Renal cortical epithelial cell (primary cell): ENCODE measurements at places on chromosomes 6 and 20. TPM values are rescaled to one million over a fixed set of nuclear protein-coding genes. Genes with fewer than 3 reads are reported as not detected.

DNA sequence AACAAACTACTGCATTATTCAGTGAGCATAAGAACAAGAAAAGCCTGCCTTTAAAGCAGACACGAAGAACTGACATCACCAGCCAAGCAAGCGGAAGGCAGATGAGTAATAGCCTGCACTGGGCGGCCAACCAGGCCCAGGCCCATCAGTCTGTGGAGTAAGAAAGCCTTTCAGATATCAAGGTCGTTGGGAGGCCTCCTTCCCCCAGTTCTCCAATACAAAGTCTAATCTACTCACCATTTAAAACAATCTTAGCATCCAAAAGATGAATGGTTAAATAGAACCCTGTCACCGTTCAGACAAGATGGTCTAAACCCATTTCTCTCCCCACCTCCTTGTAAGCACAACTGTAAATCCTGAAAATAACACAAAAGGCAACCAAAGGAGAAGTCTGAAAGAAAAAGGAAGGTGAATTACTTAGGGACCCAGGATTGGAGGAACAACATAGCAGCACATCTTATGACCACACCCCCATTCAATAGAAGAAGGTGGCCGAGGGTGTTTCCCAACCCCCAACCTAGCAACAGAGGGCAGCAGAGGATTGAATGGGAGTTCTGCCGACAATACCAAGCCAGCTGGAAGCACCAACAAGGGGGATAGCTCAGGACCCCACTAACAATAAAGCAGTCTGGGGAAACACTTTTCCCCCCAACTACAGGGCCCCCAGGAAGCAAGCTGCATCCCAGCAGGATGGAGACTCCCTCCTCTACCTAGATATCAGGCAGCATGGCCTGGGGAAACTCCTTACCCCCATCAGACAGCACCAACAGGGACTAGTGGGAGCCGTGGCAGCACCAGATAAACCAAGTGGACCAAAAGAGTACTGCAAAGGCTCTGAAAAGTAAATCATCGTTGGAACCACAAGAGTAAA, 67.9 kb downstream of the ZHX3 start:
- DNase-seq: peak; percentile 90

GRCh38 chr20:39853636-39854035, 835.4 kb downstream of the MAFB start:
- DNase-seq: peak; percentile 81

- no peak for DNase-seq
Observed at GRCh38 chr6:30272032-30272431, 54.7 kb upstream of the TRIM39 start.

DNA sequence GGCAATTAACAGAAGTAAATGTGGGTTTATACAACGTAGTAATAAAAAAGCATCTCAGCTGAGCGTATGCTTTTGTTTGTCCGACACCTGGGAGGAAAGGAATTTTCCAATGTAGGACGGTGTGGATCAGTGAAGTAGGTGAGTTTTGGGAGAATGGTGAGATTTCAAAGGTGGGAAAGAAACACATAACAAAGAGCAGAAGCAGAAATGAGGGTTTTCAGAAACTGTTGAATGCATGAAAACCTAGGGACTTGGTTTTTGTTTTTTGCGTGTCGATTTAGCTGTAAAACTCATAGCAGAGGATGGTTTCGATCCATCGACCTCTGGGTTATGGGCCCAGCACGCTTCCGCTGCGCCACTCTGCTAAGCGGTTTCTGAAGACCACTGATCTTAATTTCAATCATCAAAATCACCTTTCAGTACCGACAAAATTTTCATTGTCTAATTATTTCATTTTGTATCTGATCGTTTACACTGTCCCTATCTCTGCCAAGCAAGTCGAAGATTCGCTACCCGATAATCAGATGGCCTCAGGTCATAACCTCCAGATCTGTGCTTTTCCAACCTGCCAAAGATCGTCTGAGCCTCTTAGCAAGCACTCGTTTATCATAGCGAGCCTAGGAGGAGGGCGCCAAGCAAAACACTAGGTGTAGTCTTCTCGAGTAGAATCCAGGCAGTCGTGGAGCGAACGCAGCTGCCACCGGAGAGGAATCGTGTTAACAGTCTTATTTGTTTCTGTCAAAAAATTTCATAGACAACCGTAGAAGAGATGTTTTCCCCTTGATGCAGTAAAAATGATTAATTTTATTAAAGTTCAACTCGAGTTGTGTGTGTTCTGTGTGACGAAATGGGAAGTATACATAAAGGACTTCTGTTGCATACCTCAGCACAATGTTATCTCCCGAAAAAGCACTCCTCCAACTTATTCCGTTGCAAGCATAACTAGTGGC, 20.9 kb upstream of the POM121L2 start:
- peak; percentile 46 for DNase-seq

- no peak for DNase-seq
Observed at GRCh38 chr6:35739645-35740524, 3.1 kb downstream of the ARMC12 start.

DNA sequence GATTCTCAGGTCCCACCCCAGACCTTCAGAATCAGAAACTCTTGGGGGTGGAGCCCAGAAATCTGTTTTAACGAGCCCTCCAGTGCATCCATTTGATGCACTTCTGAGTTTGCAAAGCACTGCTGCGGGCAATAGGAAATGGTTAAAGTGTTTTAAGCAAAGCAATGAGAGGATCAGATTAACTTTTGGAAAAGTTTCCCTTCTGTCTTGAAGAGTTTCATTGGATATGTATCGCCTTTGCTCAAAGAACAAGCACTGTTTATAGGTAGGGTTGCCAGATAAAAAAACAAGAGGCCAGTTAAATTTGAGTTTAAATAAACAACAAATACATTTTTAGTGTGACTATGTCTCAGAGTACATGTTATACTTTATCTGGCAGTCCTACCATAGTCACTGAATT, 226.0 kb downstream of the BMP7 start:
- DNase-seq: no peak

- DNase-seq: no peak
Observed at GRCh38 chr6:18019539-18020534, 32.4 kb upstream of the KIF13A start.

DNA sequence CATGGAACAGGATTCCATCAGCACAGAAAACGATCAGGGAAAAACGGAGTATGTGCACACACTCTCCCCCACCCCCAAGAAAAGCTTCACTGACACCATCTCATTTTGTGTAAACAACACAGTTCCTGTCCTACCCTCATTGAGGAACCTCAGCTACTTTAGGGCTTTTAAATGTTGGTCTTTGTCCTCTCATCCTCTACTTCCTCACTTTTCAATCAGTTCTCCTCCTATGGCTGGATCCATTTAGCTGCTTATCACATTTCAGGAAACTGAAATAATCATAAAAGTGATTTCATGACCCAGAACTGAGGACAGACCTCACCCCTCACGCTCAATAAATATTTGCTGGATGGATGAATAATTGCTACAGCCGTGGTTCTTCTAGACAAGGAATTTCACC, 33.1 kb upstream of the PNRC1 start:
- no peak for DNase-seq

GRCh38 chr20:11128220-11128718, 454.5 kb upstream of the JAG1 start:
- no peak for DNase-seq

- no peak for DNase-seq
Observed at GRCh38 chr20:54189630-54190029, 15.8 kb upstream of the CYP24A1 start.

DNA sequence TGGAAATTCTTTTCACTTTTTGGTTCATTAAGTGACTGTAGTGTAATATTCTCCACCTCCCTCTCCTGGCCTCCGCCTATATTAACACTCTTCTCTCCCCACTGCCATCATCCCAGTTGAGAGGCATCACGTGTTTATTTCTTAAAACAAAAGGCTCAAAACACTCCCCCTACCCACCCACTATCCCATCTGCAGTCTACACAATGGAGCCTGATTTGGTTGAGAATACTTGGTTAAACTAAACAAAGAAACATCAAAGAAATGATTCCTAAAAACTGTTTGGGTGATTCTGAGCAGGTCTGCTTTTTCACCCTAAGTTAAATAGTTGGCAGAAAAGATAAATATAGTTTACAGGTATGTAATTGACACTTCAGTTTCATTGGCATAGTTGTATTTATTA, 5.9 kb downstream of the TFAP2B start:
- DNase-seq: no peak

GRCh38 chr20:62814060-62814708, 2.7 kb upstream of the COL9A3 start:
- DNase-seq: no peak

DNA sequence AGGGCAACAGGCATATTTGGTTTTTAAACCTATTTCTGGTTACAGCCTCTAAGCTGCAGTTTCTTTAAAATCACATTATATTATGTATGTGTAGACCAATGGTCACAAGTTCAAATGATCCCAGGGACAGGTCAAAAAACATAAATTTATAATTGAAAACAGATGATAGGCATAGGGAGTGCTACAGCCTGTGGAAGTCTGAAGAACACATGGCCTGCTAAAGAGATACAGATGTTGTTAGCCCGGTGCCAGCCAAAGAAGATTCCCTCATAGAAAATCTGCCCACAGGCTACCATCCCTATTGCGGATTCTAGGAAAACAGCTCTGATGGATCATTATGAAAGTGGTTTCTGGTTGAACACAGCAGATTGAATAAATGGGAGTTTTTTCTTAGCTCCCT, 65.3 kb downstream of the NRSN1 start:
- DNase-seq: no peak

- DNase-seq: no peak
Observed at GRCh38 chr20:38032585-38033329, 499 bp downstream of the TTI1 start.

GRCh38 chr6:9878535-9878934, 536.3 kb downstream of the TFAP2A start:
- DNase-seq: no peak

DNA sequence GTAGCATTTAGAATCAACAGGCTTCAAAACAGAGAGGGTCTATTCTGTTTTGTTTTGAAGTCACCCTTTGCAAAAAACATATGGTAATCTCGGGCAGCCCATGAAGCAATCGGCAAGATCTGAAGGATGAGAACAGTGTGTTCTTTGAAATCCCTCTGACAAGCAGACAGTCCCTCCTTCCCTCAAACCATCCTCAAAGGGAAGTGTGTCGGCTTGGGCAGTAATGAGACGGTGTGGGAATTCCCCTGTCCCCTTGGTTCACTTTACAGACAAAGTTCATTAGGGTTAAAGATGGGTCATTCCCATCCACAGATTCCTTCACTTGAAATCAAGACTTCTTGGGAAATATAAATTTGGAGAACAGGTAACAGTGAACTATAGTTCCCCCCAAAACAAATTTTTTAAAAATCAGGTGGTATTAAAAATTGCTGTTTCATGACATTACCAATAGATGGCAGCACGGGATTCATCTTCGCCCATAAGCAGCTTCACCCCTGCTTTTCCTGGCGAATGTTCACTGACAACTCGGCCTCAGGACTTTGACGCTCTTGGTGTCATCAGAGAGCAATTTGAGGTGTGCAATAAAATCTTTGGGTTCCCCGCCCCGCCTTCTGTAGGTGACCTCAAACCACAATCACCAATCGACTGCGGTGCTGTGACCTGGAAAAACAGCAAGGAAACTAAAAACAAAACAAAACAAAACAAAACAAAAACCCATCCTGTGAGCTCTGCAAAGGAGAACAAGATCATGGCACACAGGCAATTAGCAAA, 159.3 kb upstream of the TNFAIP3 start:
- peak; percentile 89 for DNase-seq

- DNase-seq: peak; percentile 34
Observed at GRCh38 chr6:167350731-167351655, 26.1 kb downstream of the TTLL2 start.

- no peak for DNase-seq
Observed at GRCh38 chr6:102742028-102742427, 1348.5 kb downstream of the GRIK2 start.

DNA sequence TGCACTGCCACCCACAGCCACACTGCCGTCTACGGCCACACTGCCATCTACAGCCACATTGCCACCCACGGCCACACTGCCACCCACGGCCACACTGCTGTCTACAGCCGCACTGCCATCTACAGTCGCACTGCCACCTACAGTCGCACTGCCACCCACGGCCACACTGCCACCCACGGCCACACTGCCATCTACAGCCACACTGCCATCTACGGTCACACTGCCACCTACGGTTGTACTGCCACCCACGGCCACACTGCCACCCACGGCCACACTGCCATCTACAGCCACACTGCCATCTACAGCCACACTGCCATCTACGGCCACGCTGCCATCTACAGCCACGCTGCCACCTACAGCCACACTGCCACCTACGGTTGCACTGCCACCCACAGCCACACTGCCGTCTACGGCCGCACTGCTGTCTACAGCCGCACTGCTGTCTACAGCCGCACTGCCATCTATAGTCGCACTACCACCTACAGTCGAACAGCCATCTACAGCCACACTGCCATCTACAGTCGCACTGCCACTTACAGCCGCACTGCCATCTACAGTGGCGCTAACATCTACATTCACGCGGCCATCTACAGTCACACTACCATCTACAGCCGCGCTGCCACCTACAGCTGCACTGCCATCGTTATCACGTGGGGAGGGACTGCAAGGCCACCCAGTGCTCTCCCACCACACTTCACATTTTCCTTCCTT, 154.6 kb upstream of the AFDN start:
- no peak for DNase-seq

DNA sequence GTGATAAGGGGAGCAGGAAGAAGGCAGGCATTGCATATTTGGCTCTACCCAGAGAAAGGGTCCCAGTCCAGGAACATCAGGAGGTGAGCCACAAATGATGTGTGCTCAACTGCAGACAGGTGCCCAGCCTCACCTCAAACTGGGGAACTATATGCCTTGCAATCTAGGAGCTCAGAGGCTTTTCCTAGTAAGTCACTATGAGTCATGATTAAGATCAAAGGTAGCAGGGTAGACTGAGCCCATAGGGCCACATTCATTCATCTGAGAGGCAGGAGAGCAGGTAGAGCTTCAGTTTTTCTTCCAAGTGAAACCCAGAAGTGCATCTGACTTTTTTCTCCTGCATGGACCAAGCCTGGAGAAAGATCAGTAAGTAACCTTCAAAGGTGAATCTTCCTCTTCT, 31.3 kb downstream of the MARCKS start:
- peak; percentile 24 for DNase-seq

- DNase-seq: peak; percentile 86
Observed at GRCh38 chr20:38094373-38094891, 60.9 kb downstream of the RPRD1B start.

TREML2 gene
- not detected in 2 replicates for total RNA-seq

BMP6 gene
- 0.69 and 0.75 TPM in 2 replicates for total RNA-seq

EPM2A gene
- 8.0 and 10.6 TPM in 2 replicates for total RNA-seq

ALDH5A1 gene
- 1.0 and 3.8 TPM in 2 replicates for total RNA-seq

ENPP4 gene
- 9.1 and 25.5 TPM in 2 replicates for total RNA-seq

RRAGD gene
- 4.2 and 9.7 TPM in 2 replicates for total RNA-seq

C4A gene
- 1.6 and 42.4 TPM in 2 replicates for total RNA-seq

UNC5CL gene
- 2.4 and 9.6 TPM in 2 replicates for total RNA-seq

CNBD2 gene
- total RNA-seq: 1.2 and 3.6 TPM in 2 replicates

SH3BGRL2 gene
- total RNA-seq: 10.7 and 11.6 TPM in 2 replicates

PSORS1C1 gene
- total RNA-seq: 1.0 and 5.1 TPM in 2 replicates

BNIP5 gene
- total RNA-seq: 0.35 TPM in 1 of 2 replicates, not detected in the other

VWA7 gene
- total RNA-seq: 2.6 and 8.5 TPM in 2 replicates

BICRAL gene
- total RNA-seq: 2.4 and 8.2 TPM in 2 replicates

PRKN gene
- total RNA-seq: 3.6 and 3.8 TPM in 2 replicates

CASS4 gene
- 0.20 TPM in 1 of 2 replicates, not detected in the other for total RNA-seq
